M059J (cell line): ENCODE measurements at places on chromosomes 6 and 20.

GRCh38 chr20:47355489-47356219 lies 845 bp downstream of the ZMYND8 start:
- DNase-seq, result peak; percentile 50

DNA sequence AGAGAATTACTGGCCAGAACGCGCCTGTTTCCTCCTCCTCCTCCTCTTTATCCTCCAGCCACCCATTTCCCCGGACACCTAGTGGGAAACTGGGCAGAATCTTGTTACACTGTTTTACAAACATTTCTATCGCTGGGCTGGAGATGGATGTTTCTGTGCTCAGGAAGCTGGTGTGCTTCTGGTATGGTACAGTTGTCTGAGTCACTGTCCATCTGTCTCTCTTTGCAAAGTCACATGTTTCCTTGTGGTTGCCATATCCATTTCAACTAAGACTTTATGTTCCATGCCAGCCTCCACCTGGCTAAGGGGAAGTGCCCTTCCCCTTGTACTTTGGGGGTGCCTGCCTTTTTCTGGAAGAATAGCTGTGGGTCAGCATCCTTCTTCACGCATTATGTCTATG lies 52.9 kb upstream of the SLC22A16 start:
- DNase-seq, result peak; percentile 93

- DNase-seq, result no peak
Observed at GRCh38 chr6:5638666-5639065, 368.1 kb downstream of the NRN1 start.

GRCh38 chr6:116764961-116765841 lies at the start of gene FAM162B:
Gene FAM162B, minus strand, starts transcription at chr6:116765719. Its CDS starts 143 bp downstream, at chr6:116765576.
- no peak for DNase-seq

- DNase-seq, result no peak
Observed at GRCh38 chr6:10756085-10756484, 8.5 kb downstream of the TMEM14B start.

DNA sequence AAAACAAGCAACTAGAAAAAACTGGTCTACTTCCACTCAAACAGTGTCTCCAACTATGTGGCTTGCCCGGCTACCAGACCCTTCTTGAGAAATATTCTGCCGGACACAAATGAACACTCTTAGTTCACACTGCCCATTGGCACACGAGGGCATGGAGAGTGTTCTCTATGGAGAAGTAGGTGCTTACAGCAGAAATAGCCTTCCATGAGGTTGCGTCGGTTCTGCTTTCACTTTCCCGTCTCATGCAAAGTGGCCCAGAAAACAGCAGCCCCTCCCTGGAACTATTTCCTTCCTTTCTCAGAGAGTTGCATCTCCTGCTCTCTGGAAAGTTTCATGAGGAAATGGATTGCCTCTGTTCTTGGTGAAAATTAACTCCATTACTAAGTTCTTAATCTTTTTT lies 9.5 kb upstream of the HLA-DOA start:
- peak; percentile 20 for DNase-seq

GRCh38 chr6:31114970-31115849 lies 610 bp downstream of the PSORS1C1 start:
- DNase-seq, result peak; percentile 92

DNA sequence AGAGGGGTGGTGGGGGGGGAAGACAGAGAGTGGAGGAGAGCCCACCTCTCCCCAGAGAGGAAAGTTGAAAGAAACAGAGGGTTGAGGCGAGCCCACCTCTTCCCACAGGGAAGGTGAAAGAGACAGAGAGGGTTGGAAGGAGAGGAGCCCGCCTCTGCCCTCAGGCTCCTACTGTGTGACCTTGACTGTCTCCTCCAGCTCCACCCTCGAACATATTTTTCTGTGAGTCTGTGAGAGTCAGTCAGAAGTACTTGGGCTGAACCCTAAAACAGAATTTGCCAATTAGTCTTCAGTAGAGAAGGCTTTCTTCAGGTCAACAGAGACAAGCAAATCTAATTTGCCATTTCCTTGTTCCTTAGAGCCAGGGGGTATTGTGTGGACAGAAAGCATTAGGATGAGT lies 153.7 kb upstream of the SNX9 start:
- DNase-seq, result no peak

DNA sequence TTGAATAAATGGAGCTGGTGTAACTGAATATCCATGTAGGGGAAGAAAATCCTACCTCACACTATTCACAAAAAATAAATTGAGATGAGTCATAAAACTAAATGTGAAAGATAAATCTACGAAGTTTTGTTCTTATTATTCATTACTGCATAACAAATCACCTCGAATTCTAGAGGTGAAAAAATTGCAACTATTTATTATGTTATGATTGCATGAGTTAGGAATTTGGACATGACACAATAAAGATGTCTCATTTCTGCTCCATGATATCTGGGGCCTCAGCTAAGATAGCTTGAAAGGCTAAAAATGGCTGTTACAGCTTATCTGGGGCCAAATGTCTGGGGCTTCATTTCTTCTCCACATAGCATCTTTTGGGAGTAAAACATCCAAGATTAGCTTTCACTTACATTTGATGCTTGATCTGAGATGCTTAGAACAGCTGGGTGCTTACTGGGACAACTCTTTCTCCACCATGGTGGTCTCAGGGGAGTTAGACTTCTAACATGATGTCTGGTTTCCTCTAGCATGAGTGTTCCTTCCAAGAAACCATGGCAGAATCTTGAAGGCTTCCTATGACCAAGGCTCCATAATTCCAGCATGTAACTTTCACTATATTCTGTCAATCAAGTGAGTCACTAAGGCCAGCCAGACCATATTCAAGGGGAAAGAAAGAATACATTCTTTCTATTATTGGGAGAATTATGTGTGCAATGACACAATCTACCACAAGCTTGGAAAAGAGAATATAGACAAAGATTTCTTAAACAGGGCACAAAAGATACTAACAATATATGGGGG lies 30.1 kb downstream of the OR2B6 start:
- DNase-seq, result peak; percentile 60

- DNase-seq, result no peak
Observed at GRCh38 chr20:42949950-42950349, 239.8 kb downstream of the PTPRT start.

- DNase-seq, result no peak
Observed at GRCh38 chr6:101935732-101936131, 542.2 kb downstream of the GRIK2 start.

- no peak for DNase-seq
Observed at GRCh38 chr20:20089939-20090338, 37.6 kb downstream of the CFAP61 start.

DNA sequence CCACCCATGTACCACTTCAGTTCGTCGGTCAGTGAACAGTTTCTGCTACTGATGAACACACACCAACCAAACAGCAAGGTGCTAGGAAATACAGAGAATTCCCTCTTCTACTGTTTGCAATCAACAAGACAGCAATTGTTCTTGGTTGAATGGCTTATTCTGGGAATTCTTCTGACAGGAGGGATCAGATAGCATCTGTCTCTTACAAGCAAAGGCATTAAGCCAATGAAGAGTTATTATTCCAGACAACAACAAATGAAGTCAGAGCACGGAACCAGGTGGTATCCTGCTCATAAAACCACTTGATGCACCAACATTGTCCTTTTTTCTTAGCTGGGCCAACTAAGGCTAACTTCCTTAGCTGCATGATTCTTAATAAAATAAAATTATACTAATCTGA lies 37.8 kb downstream of the PTPRK start:
- no peak for DNase-seq

DNA sequence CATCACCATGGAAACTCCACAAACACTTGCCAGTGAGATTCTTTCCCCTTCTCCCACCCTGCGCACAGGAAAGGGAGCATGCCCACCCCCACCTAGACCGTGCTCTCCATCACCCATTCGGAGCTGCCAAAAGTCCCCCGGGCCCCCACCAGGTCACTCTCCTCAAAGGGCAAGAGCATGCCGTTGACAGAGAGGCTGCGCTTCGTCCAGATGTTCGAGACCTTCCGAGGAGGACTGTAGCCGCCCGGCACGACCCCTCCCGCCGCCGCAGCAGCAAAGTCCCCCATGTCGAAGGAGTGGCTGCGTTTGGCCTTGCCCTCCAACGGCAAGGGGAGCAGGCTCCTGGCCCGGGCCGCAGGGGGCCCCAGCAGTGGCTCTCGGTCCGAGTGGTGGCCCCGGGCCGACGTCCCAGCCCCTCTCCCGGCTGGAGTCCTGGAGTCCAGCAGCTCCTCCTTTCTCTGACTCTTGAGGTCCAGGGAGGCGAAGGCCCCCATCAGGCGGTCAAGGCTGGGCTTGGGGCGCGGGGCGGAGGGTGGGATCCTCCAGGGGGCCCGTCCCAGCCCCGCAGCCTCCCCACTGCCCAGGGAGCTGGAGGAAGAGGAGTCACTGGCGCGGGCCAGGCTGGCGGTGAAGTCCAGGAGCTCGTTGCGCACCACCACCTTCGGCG lies 195.2 kb downstream of the LRFN2 start:
- no peak for DNase-seq

GRCh38 chr6:152068622-152069261 lies 261.3 kb downstream of the ESR1 start:
- peak; percentile 23 for DNase-seq

GRCh38 chr20:49863666-49864065 lies 51.0 kb downstream of the SLC9A8 start:
- DNase-seq, result no peak

DNA sequence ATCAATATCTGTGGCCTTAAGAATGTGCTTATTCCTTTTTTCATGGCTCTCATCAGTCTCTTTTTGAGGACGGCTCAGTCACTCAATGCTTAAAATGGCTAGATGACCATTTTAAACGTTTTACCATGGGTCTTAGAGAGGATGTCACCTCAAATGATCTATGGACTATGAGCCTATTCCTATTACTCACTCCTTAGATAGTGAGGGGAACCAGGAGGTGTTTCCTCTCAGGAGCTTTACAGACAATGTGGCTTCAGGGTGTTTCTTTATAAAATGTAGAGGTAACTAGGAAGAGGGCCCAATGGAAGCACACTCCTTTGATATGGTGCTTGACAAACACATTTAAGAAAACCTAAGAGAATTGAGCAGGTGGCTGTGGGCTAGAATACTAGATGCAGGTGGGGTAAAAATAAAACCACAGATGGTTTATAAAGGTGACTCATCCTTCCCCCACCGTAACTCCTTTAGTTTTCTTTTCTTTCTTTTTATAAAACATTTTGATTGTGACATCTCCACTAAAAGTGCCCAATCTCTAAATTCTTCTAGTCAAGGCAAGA lies 1.5 kb upstream of the TMEM200A start:
- peak; percentile 56 for DNase-seq

GRCh38 chr20:13147971-13148370 lies 73.1 kb upstream of the ISM1 start:
- no peak for DNase-seq

DNA sequence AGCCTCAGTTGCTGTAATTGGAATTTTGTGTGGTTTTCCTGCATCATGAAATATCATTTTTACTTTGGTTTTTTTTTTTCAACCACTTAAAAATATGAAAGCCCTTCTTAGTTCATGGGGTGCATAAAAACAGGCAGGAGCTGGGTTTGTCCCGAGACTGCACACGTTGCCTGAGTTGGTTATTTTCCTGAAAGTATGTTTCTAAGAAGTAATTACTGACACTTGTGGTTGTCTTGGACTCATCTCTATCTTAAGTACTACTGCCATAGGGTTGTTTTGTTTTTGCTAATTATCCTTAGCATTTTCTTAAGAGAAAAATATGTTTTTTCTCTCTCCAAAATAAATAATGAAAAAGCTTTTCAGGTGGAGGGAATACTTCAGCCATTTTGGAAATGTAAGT lies 40.1 kb downstream of the FAM120B start:
- no peak for DNase-seq

GRCh38 chr20:19588241-19588640 lies 169.8 kb upstream of the RIN2 start:
- no peak for DNase-seq

GRCh38 chr6:63816401-63816981 lies 180.9 kb downstream of the PHF3 start:
- DNase-seq, result no peak

DNA sequence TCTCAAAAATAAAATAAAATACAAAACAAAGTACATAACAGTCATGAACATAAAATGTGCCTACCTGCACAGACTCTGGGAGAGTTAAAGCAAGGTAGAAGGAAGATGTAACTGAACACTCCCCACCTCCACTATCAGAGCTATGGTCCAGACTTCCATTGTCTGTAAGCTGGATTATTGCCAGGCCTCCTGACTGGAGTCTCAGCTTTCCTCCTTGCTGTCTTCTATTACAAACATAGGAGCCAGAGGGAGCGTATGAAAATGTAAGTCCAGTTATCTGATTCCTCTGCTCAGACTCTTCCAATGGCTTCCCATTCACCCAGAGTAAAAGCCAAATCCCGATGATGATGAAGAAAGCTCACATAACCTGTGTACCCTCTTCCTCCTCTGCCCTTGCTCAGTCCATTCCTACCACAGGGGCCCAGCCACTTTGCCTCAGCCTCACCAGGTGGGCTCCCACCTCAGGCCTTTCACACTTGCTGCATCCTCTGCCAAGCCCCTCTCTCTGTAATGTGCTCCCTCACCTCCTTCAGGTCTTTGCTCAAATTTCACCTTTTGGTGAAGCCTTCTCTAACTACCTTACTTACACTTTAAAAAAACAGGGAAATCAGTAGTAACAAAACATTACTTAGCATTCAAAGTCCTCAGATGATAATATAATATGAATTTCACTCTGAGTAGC lies 194.1 kb downstream of the RIMS1 start:
- DNase-seq, result peak; percentile 7

- no peak for DNase-seq
Observed at GRCh38 chr6:137510923-137511322, 16.7 kb upstream of the OLIG3 start.

GRCh38 chr6:76818451-76818850 lies 644.8 kb downstream of the HTR1B start:
- DNase-seq, result no peak

GRCh38 chr20:3239026-3239866 lies at the start of gene SLC4A11:
Gene SLC4A11, minus strand, starts transcription at chr20:3239190. Its CDS starts 53 bp downstream, at chr20:3239137.
- DNase-seq, result peak; percentile 54

GRCh38 chr6:128531696-128532095 lies 11.3 kb upstream of the PTPRK start:
- DNase-seq, result no peak

DNA sequence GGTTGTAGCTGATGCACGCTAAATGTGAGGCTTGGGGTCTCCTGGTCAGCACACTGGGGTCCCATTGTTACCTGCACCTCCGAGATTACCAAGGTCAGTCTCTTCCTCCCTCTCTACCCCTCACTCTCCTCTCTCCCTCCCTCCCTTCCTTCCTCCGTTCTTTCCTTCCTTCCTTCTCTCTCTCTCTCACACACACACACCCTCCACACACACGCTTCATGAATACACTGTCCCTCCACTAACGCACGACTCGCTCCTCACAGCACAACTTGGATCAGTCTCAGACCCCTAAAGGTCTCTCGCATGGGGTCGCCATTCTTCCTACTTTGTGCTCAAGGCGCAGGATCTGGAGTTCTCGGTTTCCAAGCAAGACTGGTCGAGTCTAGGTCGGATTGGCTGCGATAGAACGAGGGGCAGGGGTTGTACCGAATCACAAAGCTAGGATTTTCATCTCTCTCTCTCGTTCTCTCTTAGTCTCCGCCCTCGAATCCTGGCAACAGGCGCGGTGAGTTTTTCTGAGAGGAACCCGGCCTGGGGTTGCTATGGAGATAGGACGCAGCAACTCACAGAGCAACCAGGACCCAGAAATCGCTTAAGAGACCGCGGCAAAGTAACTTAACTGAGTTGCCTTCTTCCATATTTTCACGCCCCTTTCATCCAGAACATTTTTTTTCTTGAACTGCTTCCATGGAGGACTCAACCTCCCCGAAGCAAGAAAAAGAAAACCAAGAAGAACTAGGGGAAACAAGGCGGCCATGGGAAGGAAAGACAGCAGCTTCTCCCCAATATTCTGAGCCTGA lies at the start of gene RSPH4A:
Gene RSPH4A, plus strand, starts transcription at position 543 of the 800 bp plus-strand sequence. Its CDS starts 145 bp downstream, at position 688.
- peak; percentile 94 for DNase-seq

- DNase-seq, result no peak
Observed at GRCh38 chr20:23289249-23289648, 61.3 kb upstream of the NXT1 start.
